CD4-positive, CD25-positive, alpha-beta regulatory T cell (primary cell): ENCODE measurements at places on chromosomes 4 and X.

GRCh38 chr4:122823476-122823875, 3.2 kb upstream of the FGF2 start:
- DNase-seq: no peak

DNA sequence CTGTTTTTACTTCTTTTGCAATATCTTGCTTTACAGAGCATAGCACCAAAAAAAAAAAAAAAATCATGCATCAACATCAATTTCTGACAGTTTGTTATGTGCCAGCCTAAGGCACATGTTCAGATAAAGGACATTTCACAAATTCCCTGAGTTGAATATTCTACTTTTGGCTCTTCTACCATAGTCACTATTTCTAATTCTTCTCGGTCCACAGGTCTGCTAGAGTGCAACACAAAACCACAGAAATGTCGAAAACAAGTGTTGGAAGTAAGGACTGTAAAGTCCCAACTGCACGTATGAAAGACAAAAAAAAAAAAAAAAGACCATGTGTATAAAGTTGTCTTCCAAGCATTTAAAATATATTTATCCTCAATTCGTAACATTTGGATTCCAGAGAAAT, 494.2 kb upstream of the INTU start:
- no peak for DNase-seq

DNA sequence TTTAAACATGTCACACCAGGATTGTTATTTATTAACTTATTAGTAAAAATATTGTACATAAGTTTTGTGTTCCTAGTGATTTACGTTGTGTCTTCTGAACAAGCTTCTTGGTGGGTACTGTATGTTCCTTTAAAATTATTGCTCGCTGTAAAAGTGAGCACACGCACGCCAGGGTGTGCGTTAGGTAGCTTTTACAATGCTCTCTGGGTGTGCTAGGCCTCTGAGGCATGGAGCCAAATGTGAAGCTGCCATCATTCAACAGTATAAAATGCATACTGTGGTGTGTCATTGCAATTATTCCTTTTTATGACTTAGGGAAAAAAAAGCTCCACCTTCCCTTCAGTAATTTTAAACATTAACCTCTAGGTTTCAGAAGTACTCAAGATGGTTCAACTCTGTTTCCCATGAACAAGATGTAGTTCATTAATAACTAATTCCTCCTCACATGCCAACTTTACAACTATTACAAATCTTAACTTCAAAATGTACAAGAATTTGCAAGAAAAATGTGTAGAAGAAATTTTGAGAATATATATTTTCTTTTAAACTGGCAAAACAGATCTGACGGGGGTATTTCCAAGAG, 42.4 kb downstream of the ATOH1 start:
- DNase-seq: no peak

GRCh38 chr4:72243641-72244040, 211.8 kb downstream of the NPFFR2 start:
- no peak for DNase-seq

DNA sequence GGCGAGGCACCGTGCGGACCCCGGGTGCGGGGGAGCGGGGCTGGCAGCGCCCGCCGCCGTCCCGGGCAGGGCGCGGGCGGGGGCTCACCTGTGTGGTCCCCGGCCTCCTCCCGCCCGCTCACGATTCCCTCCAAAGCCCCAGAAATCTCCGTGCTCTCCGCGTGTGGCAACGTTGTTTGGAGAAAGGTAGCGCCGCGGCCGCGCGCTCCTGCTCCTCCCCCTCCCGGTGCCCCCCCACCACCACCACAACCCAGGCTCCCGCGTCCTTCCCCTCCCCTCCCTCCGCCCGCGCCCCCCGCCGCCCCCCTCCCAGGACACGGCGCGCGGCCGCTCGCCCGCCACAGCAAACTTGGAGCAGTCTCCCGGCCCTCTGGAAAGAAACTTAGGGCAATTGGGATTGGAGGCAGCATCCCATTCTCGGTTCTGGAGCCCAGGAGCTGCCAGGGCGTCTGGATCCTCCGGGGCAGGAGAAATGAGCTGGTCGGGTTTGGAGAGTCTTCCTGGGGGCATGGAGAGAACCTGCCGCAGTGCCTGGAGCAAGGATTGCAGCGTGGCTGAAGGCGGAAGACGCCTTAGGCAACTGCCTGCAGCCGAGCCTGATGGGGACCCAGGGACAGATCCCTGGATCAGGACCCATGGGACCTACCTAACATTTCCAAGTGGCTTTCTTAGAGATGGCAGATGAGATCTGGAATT, 855 bp downstream of the KLF3 start:
- DNase-seq: peak; percentile 37

- no peak for DNase-seq
Observed at GRCh38 chr4:15676039-15676438, 5.6 kb upstream of the FAM200B start.

DNA sequence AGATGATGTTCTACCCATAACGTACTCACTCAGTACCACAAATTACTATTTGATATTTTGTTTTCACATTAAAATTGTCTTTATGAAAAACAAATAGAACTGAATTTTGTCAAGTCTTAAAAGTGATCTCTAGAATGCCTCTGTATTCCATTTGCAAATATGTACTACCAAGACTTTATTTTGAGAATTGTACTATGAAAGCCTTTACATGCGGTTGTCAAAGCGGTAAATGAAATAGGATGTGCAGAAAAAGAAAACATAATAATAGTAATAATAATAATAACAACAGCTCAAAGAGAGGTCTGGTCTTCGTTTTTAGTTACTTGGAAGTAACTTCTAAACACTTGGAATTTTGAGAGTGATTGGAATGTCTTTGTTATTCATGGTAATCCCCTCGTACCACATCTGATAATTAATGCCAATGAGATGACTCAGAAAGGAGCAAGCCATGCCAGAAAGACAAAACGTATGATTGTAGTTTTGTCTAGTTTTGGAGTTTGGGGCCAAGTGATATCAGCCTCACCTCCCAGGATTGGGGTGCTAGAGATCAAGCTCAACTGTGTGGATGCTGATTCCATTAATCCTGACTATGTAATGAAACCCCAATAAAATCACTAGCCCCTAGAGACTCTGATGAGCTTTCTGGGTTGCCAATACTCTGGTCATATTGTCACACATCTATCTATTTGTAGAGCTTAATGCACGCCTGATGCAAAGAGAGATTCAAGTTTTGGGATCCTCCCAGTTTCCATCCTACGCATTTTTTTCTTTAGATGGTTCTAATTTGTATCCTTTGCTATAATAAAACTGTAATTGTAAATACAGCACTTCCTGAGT, 20.2 kb upstream of the CTSO start:
- DNase-seq: no peak

GRCh38 chrX:13287816-13288215, 32.0 kb downstream of the ATXN3L start:
- DNase-seq: no peak

DNA sequence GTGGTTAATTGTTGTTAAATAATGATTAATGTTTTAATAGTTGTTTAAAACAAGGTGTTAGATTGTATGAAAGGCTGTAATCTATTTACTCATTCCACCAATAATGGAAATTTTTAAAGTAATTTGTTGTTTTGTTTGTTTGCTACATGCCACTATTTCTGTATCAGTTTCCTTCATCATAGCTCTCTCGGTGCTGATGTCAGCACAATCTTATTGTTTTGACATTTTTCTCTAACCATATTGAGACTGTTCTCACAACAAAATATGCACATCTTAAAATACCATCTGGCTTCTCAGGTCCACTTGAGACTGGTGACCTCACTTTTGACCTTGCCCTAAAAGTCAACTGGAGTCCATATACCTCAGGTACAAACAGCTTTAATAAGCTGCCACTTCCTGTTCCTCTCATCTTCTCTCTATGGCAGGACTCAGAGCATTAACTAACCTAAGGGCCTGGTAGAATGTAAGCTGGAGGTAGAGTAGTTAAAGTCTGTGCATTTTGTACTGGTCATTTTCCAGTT, 1.0 kb upstream of the GUCY1B1 start:
- no peak for DNase-seq

DNA sequence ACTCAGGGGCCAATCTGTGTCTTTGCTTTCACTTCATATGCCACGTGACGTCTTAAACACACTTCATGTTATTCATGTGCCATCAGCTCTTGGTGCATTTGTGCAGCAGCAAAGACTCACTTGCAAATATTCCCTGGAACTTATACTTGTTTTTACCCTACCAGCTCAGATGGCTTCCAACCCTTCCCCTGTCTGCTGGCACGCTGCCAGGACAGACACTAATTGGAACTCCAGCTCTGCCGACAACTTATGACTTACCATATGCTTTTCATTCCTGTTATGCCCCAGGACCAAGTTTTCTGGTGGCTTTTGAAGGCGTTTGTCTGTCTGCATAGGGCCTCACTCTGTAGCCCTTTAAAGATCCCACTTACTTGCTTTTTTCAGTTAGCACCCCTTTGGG, 261.7 kb upstream of the GNPDA2 start:
- no peak for DNase-seq
